ENCODE measurements at places on chromosomes 3 and 15. TPM values are rescaled to one million over a fixed set of nuclear protein-coding genes. Genes with fewer than 3 reads are reported as not detected.

The UPK1B gene
- total RNA-seq = not detected

The CNOT10 gene
- total RNA-seq = 20.4 TPM

The UCN2 gene
- total RNA-seq = not detected

The LMAN1L gene
- not detected for total RNA-seq

The TMEM212 gene
- total RNA-seq = not detected

The CLSTN2 gene
- not detected for total RNA-seq

The ERC2 gene
- not detected for total RNA-seq

The NR2E3 gene
- 0.18 TPM for total RNA-seq

The IL5RA gene
- total RNA-seq = not detected

The LTF gene
- not detected for total RNA-seq

Measured in myometrial cell (primary cell).